ENCODE measurements at places on chromosomes 12 and 14.

GRCh38 chr14:49992448-49992847 lies 99.6 kb downstream of the ARF6 start:
- no peak for DNase-seq

DNA sequence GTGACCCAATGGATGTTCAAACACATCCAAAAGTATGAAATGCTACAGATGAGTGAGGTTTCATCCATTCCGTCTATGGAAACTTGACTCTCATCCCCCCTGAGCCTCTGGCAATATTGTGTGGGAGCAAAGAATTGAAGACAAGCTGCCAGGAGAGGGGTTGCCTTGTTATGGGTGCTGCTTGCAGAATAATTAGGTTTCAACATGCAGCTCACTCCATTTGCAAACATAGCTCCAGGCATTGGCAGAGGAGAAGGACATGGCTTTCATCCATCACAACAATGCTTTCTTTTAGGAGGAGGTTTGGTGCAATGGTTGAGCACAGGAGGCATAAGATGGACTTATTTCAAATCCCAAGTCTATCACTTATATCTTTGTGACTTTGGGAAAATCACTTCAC lies 220.7 kb upstream of the SRRM4 start:
- DNase-seq: no peak

DNA sequence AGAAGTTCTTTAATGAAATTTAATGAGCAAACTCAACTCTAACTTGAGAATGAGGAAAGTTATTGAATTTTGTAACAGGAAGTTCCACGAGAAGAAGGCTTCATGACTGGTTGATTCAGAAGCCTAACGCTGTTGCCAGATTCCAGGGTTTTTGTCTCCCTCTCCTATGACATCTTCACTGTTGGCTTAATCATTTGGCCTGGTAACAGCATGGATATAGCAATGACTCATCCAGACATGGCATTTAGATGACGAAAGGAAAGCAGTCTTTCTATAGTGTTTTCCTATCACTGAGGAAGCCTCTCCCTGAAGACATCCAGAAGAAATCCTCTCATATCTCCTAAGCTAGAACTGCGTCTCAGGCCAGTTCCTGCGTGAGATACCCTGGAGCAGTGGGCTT lies 9.4 kb upstream of the KCNA1 start:
- no peak for DNase-seq

DNA sequence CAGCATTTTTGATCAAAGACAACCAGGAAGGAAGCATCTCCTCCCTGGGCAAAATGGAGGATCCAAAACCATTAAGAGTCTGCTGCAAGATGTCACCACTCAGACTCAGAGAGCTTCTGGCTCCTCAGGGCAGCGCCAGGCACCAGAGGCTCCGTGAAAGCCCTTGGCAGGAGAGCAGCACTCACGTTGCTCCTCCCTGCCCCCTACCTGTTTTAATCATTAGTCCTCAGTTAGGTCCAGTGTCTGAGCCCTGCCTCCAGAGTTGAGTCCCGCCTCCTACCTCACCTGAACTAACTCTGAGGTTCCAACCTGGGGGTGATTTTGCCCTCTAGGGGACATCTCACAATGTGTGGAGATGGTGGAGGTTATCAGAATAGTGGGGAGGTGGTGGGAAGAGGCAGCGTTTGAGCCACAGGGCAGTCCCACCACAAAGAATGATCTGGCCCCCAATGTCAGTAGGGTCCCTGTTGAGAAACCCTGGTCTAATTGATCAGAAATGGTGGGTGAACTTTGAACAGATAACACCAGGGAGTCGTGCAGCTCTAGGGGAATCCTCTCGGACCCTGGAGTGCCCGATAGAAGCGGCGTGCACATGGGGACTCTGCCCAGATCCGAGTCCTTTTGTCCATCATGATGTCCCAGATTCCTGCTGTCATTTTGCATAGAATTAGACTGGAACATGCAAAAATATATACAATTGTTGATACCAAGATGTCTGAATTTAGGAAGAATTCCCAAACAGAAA lies 156.7 kb upstream of the DIO3 start:
- no peak for DNase-seq

DNA sequence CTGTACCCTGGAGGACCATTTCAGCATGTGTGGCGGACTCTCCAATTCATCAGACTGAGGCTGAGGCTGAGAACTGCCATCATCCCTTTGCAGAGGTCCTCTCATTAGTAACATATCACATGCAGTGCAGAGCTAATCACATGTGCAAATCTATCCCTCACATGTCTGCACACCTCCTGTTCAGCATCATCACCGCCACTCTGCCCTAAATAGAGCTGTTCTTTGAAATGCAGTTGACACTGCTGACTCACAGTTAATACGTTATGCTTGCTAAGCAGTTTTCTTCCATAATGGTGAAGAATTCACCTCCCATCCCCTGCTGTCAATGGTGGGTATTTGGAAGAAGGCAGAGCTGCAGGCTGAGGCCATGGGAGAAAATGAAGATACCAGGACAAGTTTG lies 85.0 kb upstream of the ANO2 start:
- DNase-seq: no peak

- DNase-seq: no peak
Measured at GRCh38 chr14:38762845-38763244, 340.2 kb downstream of the SEC23A start.

- no peak for DNase-seq
Measured at GRCh38 chr14:104610749-104611310, 6.3 kb upstream of the TMEM179 start.

DNA sequence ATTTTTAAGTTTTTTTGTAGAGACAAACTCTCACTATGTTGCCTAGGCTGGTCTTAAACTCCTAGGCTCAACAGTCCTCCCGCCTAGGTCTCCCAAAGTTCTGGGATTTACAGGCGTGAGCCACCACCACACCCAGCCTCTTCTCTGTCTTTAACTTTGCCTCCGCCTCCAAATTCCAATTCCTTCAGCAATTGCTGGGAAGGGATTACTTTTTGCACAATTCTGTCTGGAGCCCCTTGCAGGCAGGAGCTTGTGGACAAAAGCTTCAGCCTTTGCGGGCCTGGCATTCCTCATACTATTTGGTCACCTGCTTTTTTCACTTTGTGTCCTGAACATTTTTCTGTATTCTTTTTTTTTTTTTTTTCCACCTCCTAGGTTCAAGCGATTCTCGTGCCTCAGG lies 26.0 kb downstream of the SH2B3 start:
- no peak for DNase-seq
